ENCODE measurements at places on chromosomes 12 and 14. TPM values are rescaled to one million over a fixed set of nuclear protein-coding genes. Genes with fewer than 3 reads are reported as not detected.

GRCh38 chr12:69570000-69570516 is 15.2 kb upstream of the CCT2 start:
- H3K27me3 ChIP-seq, result no peaks in the 10 kb centered on the region
- no peak for DNase-seq
- H3K27ac ChIP-seq, result peak overlapping the region; percentile 54

The CABP1 gene
- total RNA-seq, result not detected

DNA sequence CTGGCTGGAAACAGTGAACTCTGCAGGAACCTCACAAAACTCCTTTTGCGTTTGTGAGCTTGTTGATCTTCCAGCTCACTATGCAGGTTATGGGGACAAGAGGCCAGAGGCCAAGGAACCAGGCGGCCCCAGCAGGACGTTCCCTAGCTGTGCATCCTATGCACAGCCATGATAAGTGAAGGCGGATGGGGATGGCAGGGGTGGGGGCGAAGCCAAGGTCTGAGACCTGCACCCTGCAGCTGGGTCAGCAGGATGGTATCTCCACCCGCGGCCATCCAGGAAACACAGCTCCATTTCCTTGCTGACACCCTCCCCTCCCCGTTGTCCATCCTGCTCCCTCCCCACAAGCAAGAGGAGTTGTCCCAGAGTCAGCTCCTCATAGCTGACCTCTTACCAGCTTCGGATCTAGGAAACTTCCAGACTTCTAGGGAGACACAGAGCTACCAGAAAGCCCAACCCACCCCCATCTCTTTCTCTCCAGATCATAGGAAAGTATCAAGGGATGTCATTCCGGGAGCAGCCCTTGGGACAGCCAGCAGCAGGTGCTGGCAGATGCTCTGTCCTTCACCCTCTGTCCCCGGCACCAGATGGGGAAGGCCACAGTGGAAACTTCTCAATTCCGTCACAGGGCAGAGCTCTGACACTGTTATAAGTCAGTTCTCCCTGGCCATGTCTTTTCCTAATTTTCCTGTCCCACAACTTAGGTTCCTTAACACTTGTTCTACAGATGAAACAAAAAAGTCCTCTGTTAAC is 9.4 kb downstream of the ZBTB39 start:
- H3K4me3 ChIP-seq, result no peak overlapping the region
- peaks cover 37% of the 10 kb centered on the region for H3K4me1 ChIP-seq
- H3K27ac ChIP-seq, result no peak overlapping the region
- no peak for DNase-seq

DNA sequence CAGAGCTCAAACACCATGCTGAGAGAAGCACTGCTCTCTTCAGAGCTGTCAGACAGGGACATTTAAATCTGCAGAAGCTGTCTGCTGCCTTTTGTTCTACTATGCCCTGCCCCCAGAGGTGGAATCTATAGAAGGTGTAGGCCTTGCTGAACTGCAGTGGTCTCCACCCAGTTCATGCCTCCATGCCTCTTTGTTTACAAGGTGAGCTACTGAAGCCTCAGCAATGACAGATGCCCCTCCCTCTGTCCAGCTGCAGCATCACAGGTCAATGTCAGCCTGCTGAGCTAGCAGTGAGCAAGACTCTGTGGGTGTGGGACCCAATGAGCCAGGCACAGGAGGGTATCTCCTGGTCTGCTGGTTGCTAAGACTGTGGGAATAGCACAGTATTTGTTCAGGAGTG is 25.4 kb upstream of the CCDC198 start:
- no peaks in the 10 kb centered on the region for H3K36me3 ChIP-seq
- peaks cover 3% of the 10 kb centered on the region for H3K27me3 ChIP-seq
- H3K27ac ChIP-seq, result no peak overlapping the region
- no peaks in the 10 kb centered on the region for H3K4me1 ChIP-seq
- no peak overlapping the region for H3K4me3 ChIP-seq

DNA sequence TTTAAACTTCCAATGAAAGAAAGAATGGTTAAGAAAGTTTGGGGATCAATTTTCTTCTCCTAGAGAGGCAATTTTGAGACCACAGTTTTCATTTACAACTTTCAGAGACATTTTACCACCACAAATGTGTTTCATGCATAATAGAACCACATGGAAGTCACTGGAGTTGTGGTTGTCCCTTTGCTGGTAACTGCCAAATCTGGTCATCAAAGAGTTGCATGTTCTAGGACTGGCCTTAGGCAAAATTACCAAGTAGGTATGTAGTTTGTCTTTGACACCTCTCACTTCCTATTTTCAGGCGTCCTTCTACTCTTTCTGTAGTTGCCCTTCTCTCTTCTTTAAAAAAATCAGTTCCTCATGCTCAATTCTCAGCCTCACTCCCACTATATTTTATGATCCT is 54.3 kb upstream of the TMX1 start:
- H3K4me3 ChIP-seq, result no peak overlapping the region
- no peaks in the 10 kb centered on the region for H3K27me3 ChIP-seq
- H3K27ac ChIP-seq, result peak overlapping the region; percentile 87
- no peaks in the 10 kb centered on the region for H3K36me3 ChIP-seq
- no peaks in the 10 kb centered on the region for H3K4me1 ChIP-seq

DNA sequence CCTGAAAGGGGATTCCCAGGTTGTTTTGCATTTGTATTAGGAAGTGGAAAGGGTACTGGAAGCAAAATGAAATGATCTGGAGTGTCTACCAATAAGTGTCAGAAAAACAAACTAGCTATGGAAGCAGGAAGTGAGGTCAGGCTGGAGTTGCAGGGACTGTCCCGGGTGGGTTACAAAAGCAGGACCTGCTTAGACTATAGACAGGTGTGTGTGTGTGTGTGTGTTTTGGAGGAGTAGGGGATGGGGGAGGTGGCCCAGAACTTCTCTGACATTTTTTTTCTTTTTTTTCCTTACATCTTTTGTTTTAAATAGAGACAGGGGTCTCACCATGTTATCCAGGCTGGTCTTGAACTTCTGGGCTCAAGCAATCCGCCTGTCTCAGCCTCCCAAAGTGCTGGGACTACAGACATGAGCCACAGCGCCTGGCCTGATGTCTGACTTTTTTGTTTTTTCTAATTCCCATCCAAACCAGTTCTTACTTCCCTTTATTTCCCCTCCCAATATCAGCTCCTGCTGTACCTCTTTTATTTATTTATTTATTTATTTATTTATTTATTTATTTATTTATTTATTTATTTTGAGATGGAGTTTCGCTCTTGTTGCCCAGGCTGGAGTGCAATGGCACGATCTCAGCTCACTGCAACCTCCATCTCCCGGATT is 512 bp upstream of the RND1 start:
- H3K27ac ChIP-seq, result peak overlapping the region; percentile 60
- peaks cover 13% of the 10 kb centered on the region for H3K4me1 ChIP-seq
- H3K36me3 ChIP-seq, result peaks cover 3% of the 10 kb centered on the region
- no peak for DNase-seq
- H3K27me3 ChIP-seq, result peaks cover 17% of the 10 kb centered on the region

The SMAGP gene
- total RNA-seq, result 6.9 TPM

DNA sequence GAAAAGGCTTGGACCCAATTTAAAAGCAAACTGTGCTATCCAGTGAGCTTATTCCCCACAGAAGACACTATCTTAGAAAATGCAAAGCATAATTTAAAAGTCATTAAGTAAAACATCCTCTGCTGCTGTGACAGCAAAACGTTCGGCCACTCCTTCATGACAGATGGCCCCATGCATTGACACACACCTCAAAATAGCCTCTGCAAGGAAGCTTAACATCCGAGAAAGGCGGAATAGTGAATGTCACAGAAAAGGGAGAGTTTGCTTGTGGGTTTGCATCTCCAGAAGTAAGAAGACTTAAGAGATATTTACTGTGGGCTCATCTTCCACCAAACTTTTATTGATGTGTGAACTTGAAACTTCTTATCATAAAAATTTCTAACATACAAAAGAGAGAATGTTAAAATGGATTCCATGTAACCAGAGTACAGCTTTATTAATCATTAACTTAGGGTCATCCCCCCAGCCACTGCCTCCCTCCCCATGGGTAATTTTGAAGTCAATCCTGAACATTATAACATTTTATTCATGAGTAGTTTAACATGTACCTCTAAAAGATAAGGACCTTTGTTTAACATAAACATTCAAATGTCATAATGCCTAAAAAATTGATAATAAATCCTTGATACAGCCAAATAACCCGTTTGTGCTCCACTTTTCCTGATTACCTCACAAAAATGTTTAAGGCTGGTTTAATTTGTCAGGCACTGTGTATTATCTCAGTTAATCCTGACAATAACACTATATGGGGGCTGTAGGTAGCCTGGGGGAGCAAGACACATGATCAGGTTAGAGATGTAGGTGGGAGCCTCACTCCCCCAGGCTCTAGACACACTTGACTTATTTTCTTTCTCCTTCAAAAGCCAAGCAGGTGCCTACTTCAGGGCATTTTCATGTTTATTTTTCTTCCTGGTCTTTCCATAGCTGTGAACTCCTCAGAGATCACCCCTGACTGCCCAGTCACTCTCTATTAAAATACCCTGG is 119.7 kb upstream of the TMCC3 start:
- peaks cover 17% of the 10 kb centered on the region for H3K27me3 ChIP-seq
- DNase-seq, result no peak
- no peaks in the 10 kb centered on the region for H3K36me3 ChIP-seq
- no peak overlapping the region for H3K27ac ChIP-seq
- H3K4me1 ChIP-seq, result peaks cover 5% of the 10 kb centered on the region

The FITM1 gene
- 1.9 TPM for total RNA-seq

The SSTR1 gene
- not detected for total RNA-seq

Data from naive thymus-derived CD8-positive, alpha-beta T cell (primary cell).